ENCODE measurements at places on chromosomes 2 and 18.
A peak's percentile ranks its signal among the peaks of the same experiment; 100 is the strongest.

DNA sequence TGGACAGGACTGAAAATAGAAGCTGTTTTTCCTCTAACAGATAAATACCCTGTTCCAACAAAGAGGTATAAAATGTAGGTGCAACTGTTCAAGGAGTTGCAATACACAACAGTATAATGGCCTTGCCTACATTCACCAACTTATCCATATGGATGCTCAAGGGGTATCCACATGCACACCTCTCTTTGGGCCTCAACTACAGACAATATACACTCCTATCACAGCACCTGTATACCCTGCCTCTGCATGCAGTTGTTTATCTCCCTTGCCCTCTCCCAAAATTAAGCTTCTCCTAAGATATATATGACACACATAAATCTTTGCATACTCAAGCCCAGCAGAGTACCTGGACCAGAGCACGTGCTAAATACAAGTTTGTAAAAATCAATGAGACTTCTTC is 37.3 kb downstream of the DARS1 start:
- DNase-seq: no peak

GRCh38 chr18:44067186-44067585 is 613.5 kb upstream of the SETBP1 start:
- no peak for DNase-seq

DNA sequence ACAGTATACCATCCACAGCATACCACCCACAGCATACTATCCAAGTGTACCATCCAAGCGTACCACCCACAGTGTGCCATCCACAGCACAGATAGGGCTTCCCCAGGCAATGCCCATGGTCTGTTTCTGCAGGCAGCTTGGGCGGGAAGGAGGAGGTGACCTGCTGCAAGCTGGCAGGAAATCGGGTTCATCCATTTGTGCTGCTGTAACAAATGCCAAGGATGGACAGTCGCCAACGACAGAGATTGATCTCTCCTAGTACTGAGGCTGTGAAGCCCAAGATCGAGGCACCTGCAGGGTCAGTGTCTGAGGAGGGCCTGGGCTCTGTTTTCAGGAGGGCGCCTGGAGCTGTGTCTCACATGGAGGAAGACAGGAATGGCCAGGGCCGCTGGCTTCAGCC is 93.6 kb upstream of the SNTG2 start:
- DNase-seq: no peak

DNA sequence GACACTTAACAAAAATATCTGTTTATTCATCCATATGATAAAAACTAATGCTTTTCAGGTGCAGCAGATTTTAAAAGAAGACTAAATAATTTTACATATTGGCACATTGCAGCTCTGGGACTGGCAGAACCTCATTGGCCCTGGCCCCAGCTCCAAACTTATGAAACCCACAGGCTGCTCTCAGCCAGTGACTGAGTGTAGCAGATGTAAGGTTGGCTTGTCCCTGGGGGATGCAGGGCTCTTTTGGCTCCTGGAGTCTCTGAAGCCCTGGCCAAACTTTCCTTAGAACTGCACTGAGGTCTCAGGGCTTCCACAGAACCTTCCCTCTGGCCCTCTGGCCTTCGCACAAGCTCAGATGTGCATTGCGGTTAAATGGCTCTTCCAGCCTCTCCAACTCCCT is 725.0 kb upstream of the SOX11 start:
- no peak for DNase-seq

GRCh38 chr2:28972778-28973335 is 8.2 kb upstream of the TOGARAM2 start:
- no peak for DNase-seq

GRCh38 chr2:23505218-23505983 is 120.4 kb downstream of the KLHL29 start:
- DNase-seq: no peak

- DNase-seq: no peak
Measured at GRCh38 chr18:48693006-48693405, 154.2 kb downstream of the CTIF start.

- no peak for DNase-seq
Measured at GRCh38 chr2:188570370-188570769, 278.7 kb downstream of the GULP1 start.

DNA sequence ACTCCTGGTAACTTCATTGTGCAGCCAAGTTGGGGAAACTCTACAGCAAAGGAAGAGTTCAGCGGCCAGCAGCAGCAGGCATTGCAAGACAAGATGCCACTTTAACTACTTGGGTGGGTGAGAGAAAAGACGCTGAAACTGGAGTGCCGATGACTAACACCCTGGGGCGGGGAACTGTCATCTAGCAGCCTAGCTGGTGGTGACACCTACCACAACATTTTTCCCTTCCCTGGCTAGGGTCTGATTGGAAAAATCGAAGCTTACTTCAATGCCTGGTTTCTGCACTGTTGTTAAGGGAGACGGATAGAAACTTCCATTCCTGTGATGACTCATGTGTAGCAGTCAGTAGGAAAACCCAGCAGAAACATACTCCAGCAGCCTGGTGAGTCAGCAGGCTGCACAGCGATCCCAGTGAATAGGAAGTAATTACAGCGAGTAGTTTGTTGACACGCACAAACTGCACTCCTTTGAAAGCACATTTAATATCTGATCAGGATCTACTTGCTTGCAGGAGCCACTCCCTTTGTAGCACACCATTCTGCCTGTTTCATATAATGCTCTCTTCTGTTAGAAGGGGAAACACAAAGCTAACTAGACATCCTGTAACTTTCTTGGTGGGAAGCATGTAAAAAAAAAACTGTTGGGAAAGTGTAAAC is 62.1 kb upstream of the MAPRE2 start:
- DNase-seq: peak; percentile 98

DNA sequence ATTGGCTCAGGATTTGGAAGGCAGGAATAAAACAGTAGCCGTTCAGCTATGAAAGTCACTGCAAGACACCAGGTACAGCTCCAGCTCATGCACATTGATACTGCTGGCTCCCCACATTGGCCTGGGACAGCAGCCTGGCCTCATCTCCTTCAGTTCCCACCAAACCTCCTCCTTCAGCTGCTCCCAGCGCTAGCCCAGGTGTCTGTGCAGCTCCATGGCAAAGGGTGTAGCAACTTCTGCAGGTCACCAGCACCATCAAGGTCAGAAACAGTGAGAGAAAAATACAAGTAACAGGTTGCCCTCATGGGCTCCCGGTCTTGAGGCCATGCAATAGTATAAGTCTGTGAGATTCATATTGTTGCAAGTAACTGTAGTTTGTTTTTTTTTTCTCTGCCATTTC is 216.7 kb upstream of the CTAGE1 start:
- DNase-seq: no peak

DNA sequence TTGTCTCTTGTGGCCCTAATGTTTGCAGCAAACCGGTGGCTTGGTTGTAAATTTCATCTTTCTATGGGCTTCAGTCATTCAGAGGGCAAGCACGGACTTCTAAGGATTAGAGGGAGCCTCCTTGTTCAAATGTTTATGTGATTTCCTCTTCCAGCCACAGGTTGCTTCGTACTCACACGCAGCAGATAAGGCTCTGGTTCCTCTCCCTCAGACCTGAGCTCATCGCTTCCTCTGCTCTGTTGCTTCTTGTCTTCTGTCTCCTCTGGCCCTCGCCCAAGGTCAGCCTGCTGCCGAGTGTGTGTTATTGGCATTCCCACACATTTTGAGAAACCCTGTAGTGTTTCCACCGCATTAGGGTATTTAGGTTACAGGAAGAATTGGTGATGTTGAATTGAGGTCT is 44.0 kb downstream of the MYL12B start:
- DNase-seq: peak; percentile 17

DNA sequence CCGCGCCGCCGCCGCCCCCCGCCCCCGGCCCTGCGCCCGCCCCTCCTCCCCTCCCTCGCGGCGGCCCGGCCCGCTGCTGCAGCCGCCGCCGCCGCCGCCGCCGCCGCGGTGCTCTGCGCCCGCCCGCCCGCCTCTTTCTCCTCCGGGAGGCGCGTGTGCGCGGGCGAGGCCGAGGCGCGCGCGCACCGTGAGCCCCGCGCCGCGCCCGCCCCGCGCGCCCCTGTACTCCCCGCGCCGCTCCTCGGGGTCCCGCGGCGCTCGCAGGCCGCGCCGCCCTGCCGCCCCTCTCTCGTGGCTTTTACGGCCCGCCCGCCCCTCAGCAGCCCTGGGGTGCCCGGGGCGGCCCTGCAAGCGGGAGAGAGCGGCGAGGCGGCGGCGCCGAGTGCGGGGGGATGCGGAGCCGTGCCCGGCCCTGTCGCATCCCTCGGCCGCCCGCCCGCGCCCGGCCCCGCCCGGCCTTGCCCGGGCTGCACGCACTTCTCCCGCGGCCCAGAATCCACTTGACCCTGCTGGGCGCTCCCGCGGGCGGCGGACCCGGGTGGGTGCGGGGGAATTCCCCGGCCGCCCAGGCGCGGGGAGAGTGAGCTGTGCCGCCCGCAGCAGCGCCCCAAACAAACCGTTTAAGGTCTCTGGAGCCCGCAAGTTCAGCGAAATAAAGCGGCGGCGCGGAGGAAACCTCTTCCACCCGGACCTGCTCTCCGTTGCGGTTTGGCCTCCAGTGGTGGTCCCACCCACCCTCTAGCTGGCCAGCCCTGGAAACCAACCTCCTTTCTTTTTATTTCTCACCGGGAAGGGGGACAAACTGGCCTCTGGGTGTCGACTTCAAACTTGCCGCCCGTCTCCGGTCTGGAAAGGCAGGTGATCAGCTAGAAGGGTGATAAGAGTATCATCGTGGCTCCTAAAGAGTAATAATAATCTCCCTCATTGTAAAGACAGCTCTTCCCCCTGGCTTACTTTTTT is 37.4 kb downstream of the AFF3 start:
- peak; percentile 7 for DNase-seq

DNA sequence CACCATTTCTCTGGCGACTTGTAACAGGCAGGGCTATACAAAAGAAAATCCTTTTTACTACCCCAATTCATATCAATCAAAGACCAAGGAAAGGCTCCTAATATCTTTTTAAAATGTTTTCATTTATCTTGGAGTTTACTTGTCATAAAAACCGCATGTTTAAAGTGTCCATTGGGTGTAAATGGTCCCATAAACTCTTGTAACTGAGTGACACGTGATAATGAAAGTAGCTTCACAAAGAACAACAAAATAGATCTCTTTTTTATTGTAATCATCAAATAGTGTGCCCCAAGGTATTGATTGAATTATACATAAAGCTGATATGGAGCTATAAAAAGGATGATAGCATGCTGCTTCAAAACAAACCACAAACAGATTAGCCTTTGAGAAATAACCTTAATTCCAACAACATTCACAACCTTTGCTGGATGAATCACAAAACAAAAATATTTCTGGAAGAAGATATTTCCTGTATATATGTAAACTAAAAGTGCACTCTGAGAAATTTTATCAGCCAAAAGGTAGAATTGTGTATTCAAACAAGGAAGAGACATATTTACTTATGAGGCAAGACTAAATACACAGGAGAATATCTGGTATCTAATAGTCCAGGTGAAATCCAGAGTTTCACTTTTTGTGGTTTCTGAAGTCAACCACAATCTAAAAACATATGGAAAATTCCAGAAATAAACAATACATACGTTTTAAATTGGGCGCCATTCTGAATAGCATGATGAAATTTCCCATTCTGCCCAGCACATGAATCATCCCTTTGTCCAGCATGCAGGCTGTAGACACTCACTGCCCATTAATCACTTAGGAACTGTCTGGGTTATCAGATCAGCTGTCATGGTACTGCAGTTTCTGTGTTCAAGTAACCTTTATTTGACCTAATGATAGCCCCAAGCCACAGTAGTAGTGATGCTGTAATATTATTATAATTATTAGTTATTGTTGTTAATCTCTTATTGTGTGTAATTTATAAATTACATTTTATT is 237.5 kb downstream of the PIK3C3 start:
- DNase-seq: no peak

GRCh38 chr2:119304847-119305246 is 61.8 kb downstream of the C2orf76 start:
- no peak for DNase-seq

GRCh38 chr18:3110034-3110752 is 97.2 kb upstream of the LPIN2 start:
- no peak for DNase-seq

GRCh38 chr2:181754105-181754504 is 73.8 kb upstream of the NEUROD1 start:
- DNase-seq: no peak

DNA sequence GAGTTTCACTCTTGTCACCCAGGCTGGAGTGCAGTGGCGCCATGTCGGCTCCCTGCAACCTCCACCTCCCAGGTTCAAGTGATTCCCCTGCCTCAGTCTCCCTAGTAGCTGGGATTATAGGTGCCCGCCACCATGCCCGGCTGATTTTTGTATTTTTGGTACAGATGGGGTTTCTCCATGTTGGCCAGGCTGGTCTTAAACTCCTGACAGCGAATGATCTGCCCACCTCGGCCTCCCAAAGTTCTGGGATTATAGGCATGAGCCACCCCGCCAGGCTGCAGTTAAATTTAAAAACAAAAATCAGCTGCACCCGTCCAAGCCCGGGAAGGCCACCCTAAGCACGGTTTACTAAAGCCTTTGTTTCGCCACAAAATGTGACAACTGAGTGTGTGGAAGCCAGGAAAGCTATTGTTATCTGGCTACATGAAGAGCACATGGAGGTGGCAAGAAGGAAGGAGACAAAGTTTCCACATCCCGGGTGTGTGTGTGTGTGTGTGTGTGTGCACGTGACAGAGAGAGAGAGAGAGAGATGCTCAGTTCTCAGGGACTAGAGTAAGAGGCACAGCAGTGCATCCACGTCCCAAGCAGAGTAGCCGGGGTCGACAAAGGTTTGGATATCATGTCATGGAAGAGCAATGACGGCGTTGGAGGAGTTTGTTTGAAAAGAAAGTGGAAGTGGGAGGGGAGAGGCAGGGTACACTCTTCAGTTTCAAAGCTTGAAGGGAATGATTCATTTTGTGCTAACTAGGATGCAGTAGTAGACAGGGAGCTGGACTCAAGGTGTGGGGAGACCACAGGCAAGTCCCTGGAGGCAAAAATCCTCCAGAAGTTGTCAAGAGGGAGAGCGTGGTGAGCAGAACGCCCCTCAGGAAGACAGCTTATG is 20.1 kb downstream of the INPP5D start:
- DNase-seq: no peak

GRCh38 chr2:7601990-7602389 is 684.8 kb downstream of the RNF144A start:
- DNase-seq: no peak

- no peak for DNase-seq
Measured at GRCh38 chr2:18630101-18630500, 40.7 kb upstream of the NT5C1B start.

DNA sequence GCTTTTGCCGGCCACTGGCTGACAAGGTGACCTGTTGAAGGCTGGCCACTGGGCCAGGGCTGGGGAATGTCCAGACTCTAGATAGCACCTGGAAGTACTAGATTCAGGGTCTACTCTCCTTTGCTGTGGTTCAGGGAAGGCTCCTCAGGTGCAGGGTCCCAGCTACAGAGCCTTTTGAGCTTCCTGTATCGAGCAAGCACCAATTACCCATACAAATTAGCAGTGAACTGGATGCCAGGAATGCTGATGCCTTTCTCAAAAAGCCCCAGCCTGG is 213.4 kb downstream of the CYP26B1 start:
- DNase-seq: no peak

- peak; percentile 97 for DNase-seq
Measured at GRCh38 chr18:3447895-3448837, 1.8 kb upstream of the TGIF1 start.
